Stimulated activated CD8-positive, alpha-beta memory T cell treated with anti-CD3 and anti-CD28 coated beads, Interleukin-7, amount 100 ng/mL, for 1 hour (primary cell): ENCODE measurements at places on chromosomes 16 and 17.
A peak's percentile ranks its signal among the peaks of the same experiment; 100 is the strongest.

DNA sequence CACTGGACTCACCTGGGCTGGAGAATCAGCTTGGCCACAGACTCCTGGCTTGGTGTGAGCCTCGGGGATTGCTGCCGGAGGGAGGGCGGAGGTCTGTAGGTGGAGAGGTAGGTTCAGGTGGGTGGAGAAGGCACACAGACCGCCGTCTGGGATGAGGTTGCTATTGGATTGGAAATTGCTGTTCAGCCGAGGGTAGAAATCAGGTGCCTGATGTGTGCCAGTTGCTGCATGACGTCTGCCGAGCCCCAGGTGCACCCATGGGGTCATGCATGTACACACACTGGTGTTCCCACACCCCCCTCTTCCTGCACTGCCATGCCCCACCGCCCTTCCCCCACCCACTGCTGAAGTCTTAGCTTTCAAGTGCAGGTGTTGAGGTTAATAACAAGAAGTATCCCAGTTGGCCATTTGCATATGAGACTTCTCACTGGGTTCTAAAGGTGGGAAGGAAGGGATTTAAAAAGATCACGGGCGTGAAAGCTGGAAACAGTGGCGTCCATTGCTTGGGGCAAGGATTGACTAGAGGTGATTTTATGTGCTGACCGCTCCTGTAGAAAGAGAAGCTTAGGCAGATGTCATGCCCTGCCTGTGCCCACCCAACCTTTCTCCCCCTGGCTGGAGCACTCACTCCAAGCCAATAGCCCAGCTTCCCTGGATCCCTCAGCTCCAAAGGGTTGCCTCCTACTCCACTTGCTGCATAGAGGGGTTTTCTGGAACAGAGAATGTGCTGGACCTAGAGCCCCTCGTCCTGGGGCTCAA is 193.6 kb downstream of the CCDC182 start:
- DNase-seq: no peak

- DNase-seq: no peak
These were observed 11.6 kb upstream of the RNF213 start for GRCh38 chr17:80248894-80249710.

- no peak for DNase-seq
These were observed 751 bp upstream of the FOXC2 start for GRCh38 chr16:86565644-86566511.

DNA sequence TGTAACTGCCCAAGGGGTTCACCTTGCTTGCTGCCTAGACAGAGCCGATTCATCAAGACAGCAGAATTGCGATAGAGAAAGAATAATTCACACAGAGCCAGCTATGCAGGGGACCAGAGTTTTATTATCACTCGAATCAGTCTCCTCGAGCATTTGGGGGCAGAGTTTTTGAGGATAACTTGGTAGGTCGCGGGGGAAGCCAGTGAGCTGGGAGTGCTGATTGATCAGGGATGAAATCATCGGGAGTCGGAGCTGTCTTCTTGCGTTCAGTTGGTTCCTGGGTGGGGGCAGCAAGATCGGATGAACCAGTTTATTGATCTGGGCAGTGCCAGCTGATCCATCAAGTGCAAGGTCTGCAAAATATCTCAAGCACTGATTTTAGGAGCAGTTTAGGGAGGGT is 9.1 kb downstream of the ITGAM start:
- DNase-seq: no peak

- no peak for DNase-seq
These were observed 24.6 kb upstream of the LRRC75A start for GRCh38 chr17:16516594-16517051.

DNA sequence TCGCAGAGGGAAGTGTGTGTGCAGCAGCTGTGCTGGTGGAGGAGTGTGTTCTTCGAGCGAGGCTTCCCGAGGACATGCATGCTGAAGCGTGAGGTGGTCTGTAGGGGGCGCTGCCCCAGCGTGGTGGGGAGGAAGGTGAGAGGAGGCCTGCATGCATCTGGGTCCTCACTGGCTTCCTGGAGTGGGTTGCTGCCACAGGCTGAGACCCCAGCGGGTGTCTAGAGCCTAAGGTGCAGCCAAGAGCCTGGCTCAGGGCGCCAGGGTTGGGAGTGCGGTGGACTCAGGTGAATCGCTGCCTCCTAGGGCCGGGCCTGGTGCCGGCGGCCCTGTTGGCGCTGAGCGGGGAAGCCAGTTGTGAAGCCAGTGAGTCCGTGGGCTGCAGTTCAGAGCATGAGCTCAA is 7.5 kb upstream of the HSD3B7 start:
- DNase-seq: no peak

- no peak for DNase-seq
These were observed 60.0 kb upstream of the CHMP6 start for GRCh38 chr17:80931421-80932265.

DNA sequence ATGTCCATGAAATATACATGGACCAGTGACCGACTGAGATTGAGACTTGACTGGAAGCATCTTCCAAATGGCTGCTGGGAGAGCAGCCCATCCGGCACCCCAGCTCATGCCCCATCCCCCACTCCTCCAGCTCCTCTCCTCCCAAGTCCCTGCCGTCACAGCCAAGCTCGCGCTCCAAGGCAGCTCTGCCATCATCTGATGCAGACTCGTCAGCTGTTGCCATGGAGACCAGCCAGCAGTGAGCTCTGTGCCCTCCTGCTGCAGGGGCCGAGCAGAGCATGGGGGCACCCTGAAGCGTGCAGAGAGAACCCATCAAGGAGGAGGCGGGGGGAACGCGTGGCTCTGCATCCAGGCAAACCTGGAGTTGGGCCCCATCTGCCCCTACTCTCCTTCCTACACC is 74.5 kb upstream of the TNRC6C start:
- no peak for DNase-seq

GRCh38 chr17:39816272-39816671 is 47.8 kb downstream of the IKZF3 start:
- DNase-seq: no peak

- DNase-seq: no peak
These were observed 33.7 kb downstream of the IQCK start for GRCh38 chr16:19751478-19752385.

- no peak for DNase-seq
These were observed 610.7 kb downstream of the TMEM114 start for GRCh38 chr16:7979448-7980132.

DNA sequence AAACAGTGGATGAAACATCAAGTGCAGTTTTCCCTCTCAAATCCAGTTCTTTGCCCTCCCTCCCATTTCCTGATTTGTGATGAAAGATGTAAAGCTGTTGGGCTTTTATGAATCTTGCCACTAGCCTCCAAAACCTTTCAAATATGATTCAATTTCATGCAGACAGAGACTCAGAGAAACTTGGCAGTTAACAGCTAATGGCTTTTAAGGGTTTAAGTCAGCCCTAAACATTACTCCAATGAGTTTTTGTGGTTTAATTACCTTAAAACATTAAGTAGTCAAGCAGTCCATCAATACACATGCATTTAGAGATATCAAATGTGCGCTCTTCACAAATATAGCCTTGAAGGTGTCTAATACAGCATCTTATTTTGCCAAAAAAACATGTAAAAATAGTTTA is 1594.0 kb upstream of the GOT2 start:
- DNase-seq: no peak

- peak; percentile 83 for DNase-seq
These were observed at the start of gene SLC38A10 for GRCh38 chr17:81295031-81295675. SLC38A10 (minus strand) TSS chr17:81295307; CDS start chr17:81294921, 386 bp downstream.
